ENCODE measurements at places on chromosomes 2 and 18.

DNA sequence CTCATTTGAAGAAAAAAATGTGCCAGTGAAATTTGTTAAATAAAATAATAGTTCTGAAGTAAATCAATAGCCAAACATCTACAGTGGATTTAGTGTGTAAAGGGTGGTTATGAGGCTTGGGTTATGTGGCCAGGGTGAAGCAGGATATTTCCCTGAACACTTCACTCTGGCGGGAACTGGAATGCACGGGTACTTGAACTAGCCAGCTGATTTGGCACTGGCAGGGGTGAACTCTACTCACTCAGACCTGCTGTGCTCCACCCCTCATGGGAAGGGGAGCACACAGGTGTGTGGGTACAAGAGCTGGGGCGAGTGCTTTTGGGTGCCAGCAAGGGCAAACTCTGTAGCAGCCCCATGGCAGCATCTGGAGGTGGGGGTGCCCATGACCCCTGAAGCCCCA, 278.2 kb downstream of the CALCRL start:
- no peak for DNase-seq

DNA sequence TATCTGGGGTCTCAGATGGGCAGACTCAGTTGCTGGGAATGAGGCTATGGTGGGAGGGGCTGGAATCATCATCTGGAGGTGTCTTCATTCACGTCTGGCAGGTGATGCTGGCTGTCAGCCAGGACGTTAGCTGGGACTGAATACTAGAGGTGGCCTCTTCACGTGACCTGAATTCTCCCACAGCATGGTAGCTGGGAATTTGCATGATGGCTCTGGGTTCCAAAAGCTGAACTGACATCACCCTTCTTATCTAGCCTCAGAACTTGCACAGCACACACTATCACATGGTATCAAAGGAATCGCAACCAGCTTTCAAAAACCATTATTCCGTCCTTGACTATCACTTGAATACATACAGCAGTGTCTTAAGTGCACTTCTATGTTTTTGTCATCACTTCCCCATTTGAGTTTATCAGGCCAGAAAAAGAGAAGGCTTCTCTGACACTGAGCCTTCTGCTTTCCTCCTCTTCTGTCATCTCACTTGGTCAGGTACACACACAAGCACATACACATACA, 53.0 kb upstream of the LRP2 start:
- no peak for DNase-seq

- DNase-seq, result no peak
These were observed 463.2 kb upstream of the CDH7 start for GRCh38 chr18:65287652-65288051.

DNA sequence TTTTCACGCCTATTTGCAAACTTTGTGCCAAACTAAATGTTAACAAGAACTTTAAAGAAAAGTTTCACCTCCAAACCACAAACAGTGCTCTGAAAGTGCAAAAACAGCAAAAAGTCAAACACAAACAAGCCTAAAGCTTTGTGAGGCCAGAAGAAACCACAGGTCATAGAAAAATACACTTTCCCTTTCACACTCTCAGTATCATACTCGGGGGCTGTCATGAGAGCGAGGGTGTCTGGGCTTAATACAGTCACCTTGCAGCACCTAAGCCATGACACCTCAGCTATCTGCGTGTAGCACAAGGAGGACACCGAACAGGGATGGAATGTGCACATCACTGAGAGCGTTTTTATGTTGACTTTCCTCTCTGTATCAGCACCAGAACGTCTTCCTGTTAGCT, 26.6 kb upstream of the SEH1L start:
- DNase-seq, result no peak

DNA sequence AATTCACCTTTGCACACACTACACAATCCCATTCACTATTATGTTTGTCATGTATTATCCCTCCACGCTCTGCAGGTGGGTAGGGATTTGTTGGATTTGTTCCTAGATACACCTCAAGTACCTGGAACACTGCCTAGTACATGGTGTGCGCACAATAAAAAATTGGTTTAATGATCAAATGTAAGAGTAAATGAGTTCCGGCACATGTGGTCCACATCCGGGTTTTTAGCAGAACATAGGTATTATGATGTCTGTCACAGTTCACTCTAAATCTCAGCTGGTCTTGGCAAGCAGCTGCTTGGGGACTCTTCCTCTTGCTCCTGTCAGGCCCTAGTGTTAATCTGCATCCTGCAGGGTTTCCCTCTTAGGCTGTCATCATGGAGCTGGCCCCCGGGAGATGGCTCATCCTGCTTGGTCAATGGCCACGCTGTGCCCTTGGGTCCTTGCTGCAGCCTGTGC, 21.8 kb upstream of the IL1R1 start:
- DNase-seq, result no peak

GRCh38 chr2:69572641-69573040, 70.9 kb downstream of the AAK1 start:
- no peak for DNase-seq

- DNase-seq, result no peak
These were observed 291.2 kb upstream of the SLC14A2 start for GRCh38 chr18:45324101-45324494.

GRCh38 chr2:113822087-113822815, 65.8 kb upstream of the SLC35F5 start:
- DNase-seq, result no peak

DNA sequence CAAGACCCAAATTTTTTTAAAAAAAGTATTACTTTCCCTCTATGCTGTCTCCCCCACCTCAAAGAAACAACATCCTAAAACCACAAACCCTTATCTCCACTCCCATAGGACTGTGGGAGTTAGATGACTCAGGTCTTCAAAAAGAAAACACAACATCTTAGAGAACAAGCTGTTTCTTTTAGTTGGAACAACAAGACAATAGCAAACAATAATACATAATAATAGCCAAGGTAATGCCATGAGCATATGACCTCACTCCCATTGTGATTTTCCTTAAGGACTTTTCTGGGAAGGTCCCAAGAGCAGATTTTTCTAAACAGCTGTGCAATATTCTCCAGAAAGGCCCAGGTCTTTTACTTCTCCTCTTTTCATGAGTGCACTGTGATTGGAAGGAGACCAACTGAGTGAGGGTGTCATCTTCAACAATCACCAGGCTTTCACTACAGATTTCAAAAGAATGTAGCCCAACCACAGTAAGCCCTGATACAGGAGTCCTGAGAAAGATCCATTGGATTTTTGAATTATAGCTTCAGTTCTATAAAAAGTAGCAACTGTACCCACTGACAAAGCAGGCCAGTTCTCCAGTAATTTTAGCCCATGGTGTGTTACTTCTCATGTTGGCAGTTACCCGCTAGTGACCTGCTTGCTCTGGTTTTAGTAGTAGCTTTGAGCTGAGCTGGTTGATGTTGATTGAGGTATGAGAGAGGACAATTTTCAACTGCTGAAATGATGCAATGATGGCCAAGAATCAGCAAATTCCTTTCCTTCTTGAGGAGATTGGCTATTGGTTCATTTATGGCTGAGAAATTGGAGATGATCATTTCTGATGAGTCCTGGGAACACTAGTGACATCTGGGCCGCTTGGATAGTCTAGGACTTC, 144.5 kb upstream of the TCF4 start:
- no peak for DNase-seq

All from AG09309 (cell line).